ENCODE measurements at places on chromosomes 12 and 14. TPM values are rescaled to one million over a fixed set of nuclear protein-coding genes. Genes with fewer than 3 reads are reported as not detected.

Gene NPFF
- polyA plus RNA-seq: not detected

Gene HSPA2
- 1.2 TPM for polyA plus RNA-seq

GRCh38 chr12:95474660-95474958 is 657 bp downstream of the METAP2 start:
- peaks cover 2% of the 10 kb centered on the region for H3K27me3 ChIP-seq
- H3K27ac ChIP-seq: peak overlapping the region; percentile 98
- DNase-seq: no peak
- peak overlapping the region; percentile 100 for H3K4me3 ChIP-seq
- peaks cover 65% of the 10 kb centered on the region for H3K4me1 ChIP-seq

DNA sequence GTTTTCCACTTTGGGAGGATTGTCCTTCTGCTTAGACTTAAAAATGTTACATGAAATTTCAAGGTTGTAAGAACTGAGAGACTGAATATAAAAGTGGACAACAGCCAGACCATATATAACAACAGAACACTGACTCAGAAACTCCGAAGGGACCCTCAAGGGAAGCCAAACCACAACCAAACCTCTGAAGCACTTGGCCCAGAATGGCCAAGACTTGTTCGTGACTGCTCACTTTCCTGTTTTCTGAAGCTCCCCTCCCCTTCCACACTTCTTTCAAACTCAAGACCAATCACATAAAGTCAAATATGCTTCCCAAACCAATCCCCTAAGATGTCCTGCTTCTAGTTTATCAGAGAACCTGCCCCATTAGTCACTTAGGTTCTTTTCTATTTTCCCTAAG is 13.7 kb downstream of the OR6J1 start:
- H3K27ac ChIP-seq: no peak overlapping the region
- no peak for DNase-seq
- no peaks in the 10 kb centered on the region for H3K4me1 ChIP-seq
- H3K27me3 ChIP-seq: peaks cover 2% of the 10 kb centered on the region
- H3K36me3 ChIP-seq: no peaks in the 10 kb centered on the region

- H3K4me1 ChIP-seq: no peaks in the 10 kb centered on the region
- H3K36me3 ChIP-seq: no peaks in the 10 kb centered on the region
- peaks cover 2% of the 10 kb centered on the region for H3K27me3 ChIP-seq
- H3K27ac ChIP-seq: no peak overlapping the region
- no peak overlapping the region for H3K4me3 ChIP-seq
These were observed 101.7 kb upstream of the CLEC14A start for GRCh38 chr14:38357557-38357956.

GRCh38 chr14:94021001-94021400 is 5.1 kb upstream of the OTUB2 start:
- peaks cover 12% of the 10 kb centered on the region for H3K27me3 ChIP-seq
- H3K27ac ChIP-seq: no peak overlapping the region
- no peak overlapping the region for H3K4me3 ChIP-seq
- peaks cover 4% of the 10 kb centered on the region for H3K4me1 ChIP-seq

DNA sequence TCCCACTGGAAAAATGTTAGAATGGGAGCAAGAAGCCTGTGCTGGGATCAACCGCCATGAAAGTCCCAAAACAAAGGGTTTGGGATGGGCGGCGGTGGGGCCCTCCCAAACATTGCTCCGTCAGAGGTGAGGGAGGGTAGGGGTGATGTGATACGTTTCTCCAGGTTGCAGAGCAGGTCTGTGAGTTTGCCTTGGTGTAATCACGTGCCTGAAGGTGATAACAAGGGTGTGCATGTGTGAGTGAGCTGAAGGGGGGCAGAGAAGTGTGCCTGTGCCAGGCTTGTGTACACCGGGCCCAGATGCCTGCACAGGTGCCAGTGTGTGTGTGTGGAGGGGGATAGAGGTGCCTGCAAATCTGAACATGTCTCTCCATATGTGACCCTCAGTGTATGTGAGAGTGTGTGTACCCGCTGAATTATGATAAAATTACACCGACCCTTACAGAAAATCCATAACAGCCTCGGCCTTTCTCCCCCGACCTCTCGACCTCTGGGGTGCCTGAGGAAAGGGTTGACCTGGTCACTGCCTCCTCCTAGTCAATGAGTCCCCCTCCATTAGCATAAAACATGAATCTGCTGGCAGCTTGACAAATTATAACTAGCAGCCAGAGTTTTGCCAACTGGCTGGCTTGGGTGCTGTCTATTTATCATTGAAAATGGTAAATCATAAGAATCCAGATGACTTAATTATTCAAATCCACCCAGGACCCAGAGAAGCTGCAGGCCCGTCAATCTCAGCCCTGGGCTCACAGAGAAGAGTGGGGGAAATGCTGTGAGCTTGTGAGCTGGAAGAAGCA is 55.6 kb downstream of the SMUG1 start:
- peaks cover 33% of the 10 kb centered on the region for H3K27me3 ChIP-seq
- no peak for DNase-seq
- no peak overlapping the region for H3K4me3 ChIP-seq
- no peak overlapping the region for H3K27ac ChIP-seq
- no peaks in the 10 kb centered on the region for H3K4me1 ChIP-seq
- peaks cover 10% of the 10 kb centered on the region for H3K36me3 ChIP-seq

DNA sequence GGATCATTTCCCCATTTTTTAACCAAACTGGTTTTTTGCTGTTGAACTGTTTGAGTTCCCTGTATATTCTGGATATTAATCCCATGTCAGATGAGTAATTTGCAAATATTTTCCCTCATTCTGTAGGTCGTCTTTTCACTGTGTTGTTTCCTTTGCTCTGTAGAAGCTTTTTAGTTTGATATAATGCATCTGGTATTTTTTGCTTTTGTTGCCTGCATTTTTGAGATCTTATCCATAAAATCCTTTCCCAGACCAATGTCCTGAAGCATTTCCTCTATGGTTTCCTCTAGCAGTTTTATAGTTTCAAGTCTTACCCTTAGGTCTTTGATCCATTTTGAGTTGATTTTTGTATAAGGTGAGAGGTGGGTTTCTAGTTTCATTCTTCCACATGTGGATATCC is 71.3 kb downstream of the LRP6 start:
- no peak overlapping the region for H3K4me3 ChIP-seq
- no peaks in the 10 kb centered on the region for H3K36me3 ChIP-seq
- no peaks in the 10 kb centered on the region for H3K4me1 ChIP-seq
- peaks cover 25% of the 10 kb centered on the region for H3K27me3 ChIP-seq

- peaks cover 2% of the 10 kb centered on the region for H3K27me3 ChIP-seq
- H3K36me3 ChIP-seq: no peaks in the 10 kb centered on the region
- no peak overlapping the region for H3K27ac ChIP-seq
These were observed 40.0 kb downstream of the MYBPC1 start for GRCh38 chr12:101634724-101635123.

- H3K36me3 ChIP-seq: no peaks in the 10 kb centered on the region
- no peak overlapping the region for H3K4me3 ChIP-seq
- H3K4me1 ChIP-seq: no peaks in the 10 kb centered on the region
- H3K27me3 ChIP-seq: no peaks in the 10 kb centered on the region
- no peak overlapping the region for H3K27ac ChIP-seq
These were observed 150.9 kb upstream of the IGF1 start for GRCh38 chr12:102631274-102631673.
